Stimulated activated CD4-positive, alpha-beta T cell treated with anti-CD3 and anti-CD28 coated beads, Interleukin-4, amount 100 ng/mL, for 4 hours (primary cell): ENCODE measurements at places on chromosomes 4 and X.

DNA sequence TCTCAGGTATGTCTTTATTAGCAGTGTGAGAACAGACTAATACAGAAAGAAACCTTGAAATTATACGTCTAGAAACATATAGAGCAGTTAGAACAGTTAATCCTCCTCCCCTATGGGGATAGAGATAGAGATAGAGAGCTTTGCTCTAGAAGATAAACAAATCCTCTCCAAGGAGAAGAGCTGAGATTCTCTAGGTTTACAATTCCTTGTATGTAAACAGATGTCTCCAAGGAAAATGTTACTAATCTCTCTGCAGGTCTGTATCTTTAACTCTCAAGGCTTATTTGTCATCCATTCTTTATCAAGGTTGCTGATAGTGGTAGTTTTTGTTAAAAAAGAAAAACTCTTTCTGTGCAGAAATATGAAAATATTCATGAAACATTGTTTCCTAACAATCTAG, 282.1 kb upstream of the GIMD1 start:
- DNase-seq = no peak

- no peak for DNase-seq
Measured at GRCh38 chrX:46575991-46576392, 2.4 kb downstream of the CHST7 start.

GRCh38 chr4:22129454-22130029, 181.0 kb upstream of the KCNIP4 start:
- DNase-seq = no peak

DNA sequence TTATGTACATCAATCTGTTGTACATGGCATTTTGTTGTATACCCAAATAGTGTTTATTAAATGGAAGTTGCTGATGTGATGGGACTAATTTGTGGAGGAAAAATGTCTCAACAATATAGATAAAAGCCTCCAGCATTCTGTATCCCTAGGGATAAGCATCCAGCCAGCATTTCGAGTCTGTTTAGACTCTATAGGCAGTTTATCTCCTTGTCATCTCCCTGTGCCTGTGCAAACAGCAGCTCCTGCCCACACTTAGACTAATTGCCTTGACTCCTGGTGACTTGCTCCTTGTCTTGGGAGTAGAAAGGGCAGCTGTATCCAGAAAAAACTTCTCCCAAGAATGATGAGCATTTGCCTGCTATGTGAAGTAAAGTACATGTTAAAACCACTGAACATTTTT, 83.8 kb downstream of the DOCK11 start:
- no peak for DNase-seq

- no peak for DNase-seq
Measured at GRCh38 chr4:21367567-21367966, 581.0 kb downstream of the KCNIP4 start.

GRCh38 chr4:179225594-179225993, 1783.4 kb upstream of the AGA start:
- no peak for DNase-seq

GRCh38 chr4:81492606-81493230, 21.0 kb upstream of the RASGEF1B start:
- DNase-seq = no peak

GRCh38 chr4:8201321-8201781, 2.3 kb downstream of the SH3TC1 start:
- peak; percentile 27 for DNase-seq

DNA sequence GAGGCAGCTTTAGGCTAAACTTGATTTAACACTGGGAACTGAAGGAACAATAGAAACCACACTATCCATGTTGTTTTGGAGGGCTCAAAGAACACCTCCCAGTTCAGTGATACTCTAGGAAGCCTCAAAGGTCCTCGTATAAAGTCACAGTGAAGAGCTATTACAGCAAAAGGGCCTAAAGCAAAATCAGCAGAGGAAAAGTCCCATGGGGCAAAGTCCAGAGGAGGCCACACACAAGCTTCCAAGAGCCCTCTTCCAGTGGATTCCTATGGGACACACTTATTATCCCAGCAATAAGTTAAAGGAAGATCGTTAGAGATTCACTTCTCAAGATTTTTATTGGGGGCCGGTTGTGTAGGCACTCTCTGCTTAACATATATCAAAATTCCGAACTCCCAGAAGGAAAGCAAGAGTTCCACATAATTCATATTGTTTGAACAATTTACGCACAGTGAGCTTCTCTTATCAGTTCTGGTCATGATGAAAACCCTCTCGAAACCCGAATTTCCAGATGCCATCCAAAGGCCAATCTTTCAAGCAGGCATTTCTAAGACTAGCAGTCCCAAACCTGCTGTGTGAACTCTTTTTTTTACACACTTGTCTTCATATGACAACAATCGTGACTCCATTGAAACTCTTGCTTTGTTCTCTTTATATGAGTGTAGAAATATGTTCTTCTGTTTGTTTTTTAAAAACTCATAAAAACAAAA, 53.7 kb downstream of the ANXA5 start:
- no peak for DNase-seq

DNA sequence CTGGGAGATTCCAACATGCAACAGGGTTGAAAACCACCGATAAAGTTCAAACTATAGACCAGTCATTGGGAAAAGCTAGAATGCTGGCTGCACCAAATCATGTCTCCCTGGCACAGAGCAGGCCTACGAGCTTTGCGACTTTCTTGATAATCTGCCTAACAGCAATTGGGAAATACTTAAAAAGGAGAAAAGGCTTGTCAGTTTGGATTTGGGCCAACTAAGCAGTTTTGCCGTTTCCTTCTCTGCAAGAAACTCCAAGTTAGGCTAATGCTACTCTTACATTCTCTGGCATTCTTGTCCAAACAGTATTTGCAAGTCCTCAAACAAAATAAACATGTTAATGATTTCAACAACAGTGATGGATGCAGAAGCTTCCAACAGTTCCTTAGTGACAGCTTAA, 87.9 kb downstream of the PDK3 start:
- no peak for DNase-seq

DNA sequence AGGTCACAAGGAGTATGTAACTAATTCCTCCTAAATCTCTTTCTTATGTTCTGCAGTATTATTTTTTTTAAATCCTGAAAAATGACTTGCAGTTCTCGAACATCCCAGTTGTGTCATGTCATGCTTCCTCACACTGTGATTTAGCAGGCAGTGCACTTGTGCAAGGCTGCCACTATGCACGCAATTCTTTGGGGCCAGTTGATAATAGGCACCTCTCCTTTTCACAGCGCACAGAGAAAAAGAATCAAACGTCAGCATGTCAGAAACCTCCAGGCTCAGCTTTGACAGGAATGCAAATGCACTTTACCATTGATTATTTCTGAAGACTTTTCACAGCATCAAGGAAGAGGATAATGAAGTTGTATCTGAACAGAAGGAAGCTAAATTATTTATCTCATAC, 62.9 kb downstream of the FGF13 start:
- DNase-seq = no peak

DNA sequence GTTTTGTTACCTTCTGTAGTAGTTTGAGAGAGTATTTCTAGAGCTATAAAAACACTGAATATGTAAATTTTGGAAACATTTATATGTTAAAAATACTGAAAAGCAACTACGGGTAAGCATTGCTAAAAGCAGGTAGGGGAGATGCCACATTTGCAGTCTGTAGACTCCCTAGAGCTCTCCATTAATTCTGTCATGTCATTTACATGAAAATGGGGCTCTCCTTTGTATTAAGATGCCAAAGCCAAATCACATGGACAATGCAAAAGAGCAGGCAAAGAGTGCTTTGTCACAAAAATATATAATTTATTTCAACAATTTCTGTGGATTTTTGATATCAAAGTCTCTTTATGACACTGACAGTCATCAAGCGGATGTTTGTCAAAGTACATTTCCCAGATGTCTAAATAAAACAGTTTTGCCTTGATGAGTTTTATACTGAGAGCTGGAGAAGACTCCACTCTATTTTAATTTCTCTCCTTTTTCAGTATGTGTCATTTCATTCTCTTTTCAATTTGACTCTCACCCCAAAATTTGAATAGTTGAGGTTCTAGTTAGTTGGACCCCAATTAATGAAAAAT, 51.8 kb downstream of the LDB2 start:
- DNase-seq = no peak

- no peak for DNase-seq
Measured at GRCh38 chrX:27884654-27885053, 76.9 kb downstream of the MAGEB10 start.

- no peak for DNase-seq
Measured at GRCh38 chr4:23956601-23957364, 66.9 kb upstream of the PPARGC1A start.

DNA sequence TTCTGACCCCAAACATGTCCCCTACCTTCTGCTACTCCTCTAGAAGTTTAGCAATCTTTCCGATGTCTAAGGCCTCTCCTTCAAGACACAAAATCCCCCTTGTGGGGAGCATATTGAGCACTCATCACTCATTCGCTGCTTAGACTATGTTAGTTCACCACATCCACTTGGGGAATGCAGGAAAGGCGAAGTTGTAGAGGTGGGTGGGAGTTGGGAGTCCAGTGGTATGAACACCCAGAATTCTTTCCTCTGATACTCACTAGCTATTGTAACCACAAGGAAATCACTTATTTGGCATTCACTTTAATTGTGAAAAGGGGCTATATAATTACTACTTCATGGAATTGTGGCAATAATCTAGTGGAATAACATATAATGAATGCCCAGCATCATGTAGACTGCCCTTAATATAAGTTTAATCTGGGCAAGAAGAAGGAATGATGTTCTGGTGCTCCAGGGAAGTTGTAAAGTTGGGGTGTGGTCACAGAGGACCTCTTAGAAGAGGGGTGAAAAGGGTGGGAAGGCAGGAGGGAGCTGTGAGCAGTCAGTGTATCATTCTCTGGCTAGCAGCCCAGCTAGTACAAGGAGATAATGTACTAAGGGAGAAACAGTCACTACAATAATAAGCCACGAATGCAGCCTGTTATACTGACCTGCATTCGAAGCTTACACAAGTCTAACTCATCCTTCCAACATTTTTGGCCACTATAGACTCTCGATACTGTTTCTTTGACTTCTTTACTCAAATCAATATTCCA, 468.2 kb upstream of the DIPK2B start:
- no peak for DNase-seq

- DNase-seq = no peak
Measured at GRCh38 chr4:7253837-7254236, 61.5 kb downstream of the SORCS2 start.

DNA sequence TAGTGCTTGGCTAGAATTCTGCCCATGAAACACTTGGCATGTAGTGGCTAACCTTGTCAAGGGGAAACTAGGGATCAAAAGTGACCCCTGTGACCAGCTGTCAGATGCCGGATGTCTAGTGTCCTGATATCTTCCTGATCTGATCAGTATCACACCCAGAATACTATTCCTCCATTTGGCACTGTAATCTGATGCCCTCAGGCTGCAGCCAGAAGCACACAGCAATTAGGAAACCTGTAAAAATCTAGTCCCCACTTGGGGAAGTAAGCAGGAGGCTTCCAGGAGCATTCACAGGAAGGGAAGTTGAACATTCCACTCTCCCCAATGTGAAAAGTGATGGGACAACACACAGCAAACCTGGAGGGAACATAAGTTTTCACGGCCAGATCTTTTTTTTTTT, 125.1 kb downstream of the HS6ST2 start:
- no peak for DNase-seq

DNA sequence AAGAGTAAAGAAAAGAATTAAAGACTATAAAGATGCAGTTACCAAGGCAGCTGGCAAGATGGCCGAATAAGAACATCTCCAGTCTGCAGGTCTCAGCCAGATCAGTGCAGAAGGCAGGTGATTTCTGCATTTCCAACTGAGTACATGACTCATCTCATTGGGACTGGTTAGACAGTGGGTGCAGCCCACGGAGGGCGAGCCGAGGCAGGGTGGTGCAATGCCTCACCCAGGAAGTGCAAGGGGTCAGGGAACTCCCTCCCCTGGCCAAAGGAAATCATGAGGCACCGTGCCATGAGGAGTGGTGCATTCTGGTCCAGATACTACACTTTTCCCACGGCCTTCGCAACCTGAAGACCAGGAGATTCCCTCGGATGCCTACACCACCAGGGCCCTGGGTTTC, 20.5 kb downstream of the SPIN4 start:
- no peak for DNase-seq

GRCh38 chr4:143252478-143252877, 67.8 kb downstream of the USP38 start:
- DNase-seq = no peak

GRCh38 chrX:39242187-39242586, 440.9 kb downstream of the MID1IP1 start:
- DNase-seq = peak; percentile 2
